ENCODE measurements at places on chromosomes 7 and 10.

GRCh38 chr7:106101726-106102125 is 10.4 kb downstream of the SYPL1 start:
- DNase-seq: no peak

GRCh38 chr10:5094265-5095205 is at the start of gene AKR1C3:
Gene AKR1C3 (plus strand): TSS chr10:5094414. CDS start chr10:5094445, 31 bp downstream.
- DNase-seq: no peak

DNA sequence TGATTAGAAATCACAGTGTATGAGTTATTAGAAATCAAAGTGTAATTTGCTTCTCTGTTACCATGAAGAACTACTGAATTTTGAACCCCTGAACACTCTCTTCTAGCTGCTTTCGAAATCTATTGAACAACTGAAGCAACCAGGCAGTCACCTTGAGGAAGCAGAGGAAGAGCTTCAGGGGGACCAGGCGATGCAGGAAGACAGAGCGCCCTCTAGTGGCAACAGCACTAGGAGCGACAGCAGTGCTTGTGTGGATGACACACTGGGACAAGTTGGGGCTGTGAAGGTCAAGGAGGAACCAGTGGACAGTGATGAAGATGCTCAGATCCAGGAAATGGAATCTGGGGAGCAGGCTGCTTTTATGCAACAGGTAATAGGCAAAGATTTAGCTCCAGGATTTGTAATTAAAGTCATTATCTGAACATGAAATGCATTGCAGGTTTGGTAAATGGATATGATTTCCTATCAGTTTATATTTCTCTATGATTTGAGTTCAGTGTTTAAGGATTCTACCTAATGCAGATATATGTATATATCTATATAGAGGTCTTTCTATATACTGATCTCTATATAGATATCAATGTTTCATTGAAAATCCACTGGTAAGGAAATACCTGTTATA is 170.7 kb downstream of the HDAC9 start:
- DNase-seq: no peak

DNA sequence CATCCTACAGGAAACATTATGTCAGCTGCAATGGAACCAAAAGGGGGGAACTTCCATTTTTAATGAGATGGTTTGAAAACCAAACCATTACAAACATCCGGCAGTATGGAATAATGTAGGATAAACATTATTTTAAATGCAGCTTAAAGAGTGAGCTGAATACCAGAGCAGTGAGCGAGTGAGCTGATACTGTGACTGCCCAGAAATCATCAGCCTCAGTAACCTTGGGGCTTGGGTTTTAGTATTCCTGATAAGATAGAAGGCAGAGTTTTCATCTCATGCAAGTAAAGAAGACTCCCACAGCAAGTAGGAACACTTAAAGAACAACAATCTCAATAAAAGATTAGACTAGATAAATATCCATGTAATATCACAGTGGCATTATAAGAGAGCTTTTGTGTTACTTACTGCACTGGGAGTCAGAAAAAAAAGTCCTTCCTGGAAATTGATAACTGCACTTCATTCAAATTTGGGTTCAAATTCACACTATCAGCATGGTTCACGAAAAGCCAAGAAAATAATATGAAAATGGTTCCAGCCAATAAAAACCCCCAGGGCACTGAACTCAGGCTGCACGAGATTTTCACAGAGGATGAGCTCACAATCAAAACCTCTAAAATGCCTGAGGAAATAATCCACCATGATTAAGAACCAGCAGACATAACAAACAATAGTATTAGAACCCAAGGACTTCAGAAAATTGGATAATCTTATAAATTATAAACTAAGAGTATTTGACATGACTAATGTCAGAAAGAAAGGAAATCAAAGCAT is 115.7 kb downstream of the MTPAP start:
- DNase-seq: no peak

GRCh38 chr10:95475827-95476468 is 85.2 kb downstream of the SORBS1 start:
- no peak for DNase-seq

DNA sequence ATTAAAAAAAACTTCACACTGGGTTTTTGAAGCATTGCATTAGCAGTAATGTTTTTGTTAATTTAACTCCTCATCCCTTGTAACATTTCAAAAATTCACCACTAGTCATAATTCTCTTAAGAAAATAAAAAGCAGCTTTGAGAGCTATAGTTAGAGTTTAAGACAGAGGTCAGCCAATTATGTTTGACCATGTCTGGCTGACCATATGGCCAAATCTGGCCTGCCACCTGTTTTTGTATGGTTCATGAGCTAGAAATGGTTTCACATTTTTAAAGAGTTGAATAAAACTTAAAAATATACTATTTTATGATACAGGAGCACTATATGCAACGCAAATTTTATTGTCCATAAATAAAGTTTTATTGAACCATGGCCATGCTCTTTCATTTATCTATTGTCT is 73.0 kb upstream of the LRRTM3 start:
- DNase-seq: no peak

DNA sequence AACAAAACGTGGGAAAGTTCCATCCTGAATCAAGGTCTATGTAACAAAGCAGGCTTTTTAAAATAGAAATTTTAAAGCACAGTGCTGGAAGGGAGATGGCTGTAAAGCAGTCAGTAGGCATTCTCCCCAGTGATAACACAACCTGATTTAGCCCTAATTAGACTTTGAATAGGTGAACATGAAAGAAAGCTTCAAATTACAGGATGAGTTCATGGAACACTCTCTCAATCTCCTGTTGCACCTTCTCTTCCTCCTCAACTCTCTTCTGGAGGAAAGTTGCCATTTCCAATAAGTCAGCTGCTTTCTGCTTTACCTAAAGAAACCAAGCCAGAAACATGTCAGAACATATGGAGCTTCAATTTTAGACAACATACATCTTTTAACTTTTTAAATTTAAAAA is 20.1 kb downstream of the SFR1 start:
- DNase-seq: no peak

DNA sequence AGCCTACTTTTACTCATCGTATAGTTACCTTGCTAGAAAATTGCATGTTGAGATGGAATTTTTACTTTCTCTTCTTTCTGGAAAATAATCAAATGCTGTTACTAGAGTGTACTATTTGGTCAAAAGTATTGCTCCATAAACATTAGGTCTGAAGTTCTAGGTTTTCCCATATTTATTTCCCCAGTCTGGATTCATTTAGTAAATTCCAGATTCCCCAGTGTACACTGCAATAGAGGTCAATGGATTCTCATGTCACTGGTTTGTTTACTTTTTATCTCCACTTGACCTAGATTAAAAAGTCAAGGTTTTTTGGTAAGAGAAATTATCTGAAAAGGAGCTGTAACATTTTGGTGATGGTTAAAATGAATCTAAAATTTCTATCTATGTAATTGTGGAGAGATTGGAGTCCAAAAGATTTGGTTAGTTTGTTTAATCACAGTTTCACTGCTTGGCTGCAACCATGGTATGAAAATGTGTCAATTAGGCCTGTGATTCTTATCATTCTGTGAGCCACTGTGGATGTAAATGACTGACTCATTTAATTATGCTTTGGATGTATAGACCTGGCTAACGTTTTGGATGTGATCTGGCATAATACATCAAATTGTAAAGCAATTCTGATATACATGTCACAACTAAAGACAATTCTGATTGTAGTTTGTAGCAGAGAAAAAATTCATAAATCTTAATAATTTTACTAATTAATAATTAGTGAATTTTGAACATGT is 32.7 kb upstream of the STEAP4 start:
- DNase-seq: no peak

GRCh38 chr10:11118686-11119085 is 101.0 kb downstream of the CELF2 start:
- DNase-seq: no peak

DNA sequence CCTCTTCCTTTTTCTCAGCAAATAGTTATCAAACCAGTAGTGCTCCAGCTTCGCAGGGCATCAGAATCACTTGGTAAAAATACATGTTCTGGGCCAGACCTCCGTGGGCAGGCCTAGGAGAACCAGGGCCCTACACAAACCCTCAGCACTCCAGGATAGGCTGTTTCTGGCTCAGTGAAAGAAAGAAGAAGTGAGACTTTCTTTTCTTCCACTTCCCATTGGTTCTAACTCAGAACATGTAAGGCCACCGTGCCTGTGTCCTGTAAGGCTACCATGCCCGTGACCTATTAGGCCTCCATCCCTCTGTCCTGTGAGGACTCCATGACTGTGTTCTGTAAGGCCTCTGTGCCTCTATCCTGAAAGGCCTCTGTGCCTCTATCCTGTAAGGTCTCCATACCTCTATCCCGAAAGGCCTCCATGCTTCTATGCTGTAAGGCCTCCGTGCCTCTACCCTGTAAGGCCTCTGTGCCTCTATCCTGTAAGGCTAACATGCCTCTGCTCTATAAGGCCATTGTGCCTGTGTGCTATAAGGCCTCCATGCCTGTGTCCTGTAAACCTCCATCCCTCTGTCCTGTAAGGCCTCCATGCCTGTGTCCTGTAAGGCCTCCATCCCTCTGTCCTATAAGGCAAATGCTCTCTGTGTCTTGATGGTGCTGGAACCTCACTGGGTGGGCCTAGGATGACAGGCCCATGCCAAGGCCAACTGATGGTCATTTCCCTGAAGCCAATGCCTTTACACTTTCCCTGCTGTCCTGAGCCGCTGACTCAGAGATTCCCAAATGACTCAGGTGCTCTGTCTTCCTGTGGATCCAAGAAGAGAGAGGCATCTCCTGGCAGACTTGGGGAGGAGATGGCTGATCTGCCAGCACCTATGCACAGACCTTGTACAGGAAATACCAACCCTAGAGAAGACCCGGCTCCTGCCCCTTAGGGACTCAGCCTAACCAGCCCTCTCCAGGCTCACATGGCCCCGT is 96.6 kb upstream of the CACUL1 start:
- no peak for DNase-seq

GRCh38 chr10:93598157-93598556 is 2.9 kb downstream of the RBP4 start:
- no peak for DNase-seq

- DNase-seq: no peak
These were observed 16.5 kb downstream of the ATE1 start for GRCh38 chr10:121911421-121911697.

All from epithelial cell of prostate (primary cell).